ENCODE measurements at places on chromosomes 7 and 10.

GRCh38 chr10:109746861-109747260 lies 176.4 kb downstream of the XPNPEP1 start:
- no peak for DNase-seq

DNA sequence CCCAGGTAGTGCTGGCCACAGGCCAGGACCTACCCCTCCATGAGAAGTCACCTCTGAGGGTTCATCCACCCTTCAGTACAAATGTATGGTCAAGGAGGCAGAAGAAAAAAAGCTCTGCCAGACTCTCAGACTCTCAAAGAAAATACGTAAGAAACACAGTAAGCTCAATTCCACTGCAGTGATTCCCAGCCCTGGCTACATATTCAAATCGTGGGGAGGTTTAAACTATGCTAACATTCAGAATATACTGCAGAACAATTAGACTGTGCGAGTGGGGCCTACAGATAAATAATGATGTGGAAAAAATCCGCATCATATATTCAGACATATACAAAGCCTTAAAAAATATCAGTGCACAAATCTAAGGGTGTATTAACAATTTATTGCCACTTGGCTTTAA lies 162.6 kb downstream of the ATE1 start:
- no peak for DNase-seq

GRCh38 chr7:69002416-69002815 lies 595.9 kb upstream of the AUTS2 start:
- no peak for DNase-seq

- DNase-seq = no peak
Measured at GRCh38 chr10:110885932-110886674, 14.4 kb downstream of the PDCD4 start.

- no peak for DNase-seq
Measured at GRCh38 chr7:140506788-140507464, 27.6 kb upstream of the MKRN1 start.

- DNase-seq = no peak
Measured at GRCh38 chr10:59361663-59362143, 646 bp downstream of the FAM13C start.

- no peak for DNase-seq
Measured at GRCh38 chr7:108147031-108147563, 16.9 kb upstream of the LAMB4 start.

GRCh38 chr10:105827133-105827532 lies 1186.0 kb downstream of the SORCS3 start:
- no peak for DNase-seq

- no peak for DNase-seq
Measured at GRCh38 chr7:45911311-45911710, 9.8 kb downstream of the IGFBP3 start.

DNA sequence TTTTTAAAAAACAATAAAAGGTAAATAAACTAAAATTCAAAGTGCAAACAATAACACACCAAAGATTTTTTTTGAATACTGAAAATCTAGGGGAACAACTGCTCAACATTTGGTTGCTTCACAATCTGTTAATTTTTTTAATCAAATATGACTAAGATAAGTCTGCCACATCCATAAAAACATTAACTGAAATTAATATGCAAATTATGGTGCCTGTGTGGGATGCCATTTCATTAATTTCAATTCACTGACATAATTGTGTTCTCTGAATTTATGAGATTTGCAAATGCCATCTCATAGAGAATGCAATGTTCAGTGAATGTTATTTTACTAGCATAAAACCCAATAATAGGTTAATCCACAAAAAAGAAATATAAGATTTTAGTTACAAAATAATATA lies 233.8 kb downstream of the LRRN3 start:
- no peak for DNase-seq

DNA sequence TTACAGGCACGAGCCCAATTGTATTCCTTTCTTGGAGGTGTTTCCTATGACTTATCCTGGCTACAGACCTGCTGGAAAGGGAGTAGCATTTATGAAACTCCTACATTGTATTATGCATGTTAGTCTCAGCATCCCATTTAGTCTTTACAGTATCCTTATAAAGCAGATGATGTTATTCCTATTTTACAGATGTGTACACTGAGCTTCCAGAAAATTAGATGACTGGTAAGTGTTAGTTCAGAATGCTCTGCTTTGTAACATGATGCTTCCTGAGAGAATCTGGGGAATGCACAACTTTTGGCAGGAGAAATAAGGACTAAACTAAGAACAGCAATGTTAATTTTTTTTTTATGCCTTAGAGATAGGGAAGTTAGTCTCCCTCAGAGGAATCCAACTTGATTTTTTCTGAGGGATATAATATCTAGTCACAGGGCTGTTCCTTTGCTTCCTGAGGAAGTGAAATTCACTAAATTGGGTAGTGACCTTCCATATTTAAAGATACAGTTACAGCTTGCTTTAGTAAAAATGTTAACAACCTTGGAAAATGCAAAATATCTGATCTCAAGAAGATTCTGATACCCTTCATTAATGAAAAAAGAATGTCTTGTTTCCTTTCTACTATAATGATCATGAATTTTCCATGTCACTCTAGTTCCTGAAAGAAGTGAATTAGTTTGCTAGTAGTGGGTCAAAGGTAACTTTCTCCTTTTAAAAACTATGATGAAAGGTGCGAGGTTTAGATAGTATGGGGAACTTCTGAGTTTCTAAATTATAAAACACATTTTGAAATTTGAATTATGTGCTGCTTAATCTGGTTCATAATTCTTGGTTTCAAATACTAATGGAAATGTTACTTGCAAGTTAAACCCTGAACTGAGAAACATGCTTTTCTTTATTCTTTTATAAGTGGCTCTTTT lies 194.0 kb upstream of the PRPS1L1 start:
- no peak for DNase-seq

DNA sequence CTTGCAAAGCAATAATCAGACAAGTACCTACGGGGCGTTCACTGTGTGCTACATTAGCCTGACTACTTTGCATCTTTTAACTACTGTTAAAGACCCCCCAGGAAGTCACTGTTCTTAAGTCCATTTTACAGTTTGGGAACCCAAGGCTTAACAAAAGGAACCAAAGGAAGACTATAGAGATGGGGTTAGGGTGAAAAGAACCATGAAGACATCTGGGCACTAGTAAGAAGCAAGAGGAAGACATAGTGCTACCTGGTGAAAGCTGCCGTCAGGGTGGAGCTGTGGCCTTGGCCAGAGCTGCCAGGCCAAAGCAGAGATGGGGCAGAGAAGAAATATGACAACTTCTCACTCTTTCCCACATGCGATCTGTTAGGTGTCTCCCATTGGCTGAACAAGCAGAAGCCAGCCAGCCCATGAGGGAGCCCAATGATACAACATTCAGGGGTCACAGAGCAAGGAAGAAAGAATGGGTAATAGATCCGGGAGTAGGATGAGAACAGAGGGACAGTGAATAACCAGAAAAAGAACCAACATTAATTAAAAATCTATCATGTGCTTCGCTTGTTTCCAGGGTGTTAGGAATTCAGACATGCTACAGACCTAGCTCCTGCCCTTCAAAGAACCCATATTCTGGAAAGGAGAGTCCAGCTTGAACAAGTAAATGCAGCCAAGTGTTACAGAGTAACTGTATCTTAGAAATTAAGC lies 85.4 kb downstream of the ARID5B start:
- no peak for DNase-seq

DNA sequence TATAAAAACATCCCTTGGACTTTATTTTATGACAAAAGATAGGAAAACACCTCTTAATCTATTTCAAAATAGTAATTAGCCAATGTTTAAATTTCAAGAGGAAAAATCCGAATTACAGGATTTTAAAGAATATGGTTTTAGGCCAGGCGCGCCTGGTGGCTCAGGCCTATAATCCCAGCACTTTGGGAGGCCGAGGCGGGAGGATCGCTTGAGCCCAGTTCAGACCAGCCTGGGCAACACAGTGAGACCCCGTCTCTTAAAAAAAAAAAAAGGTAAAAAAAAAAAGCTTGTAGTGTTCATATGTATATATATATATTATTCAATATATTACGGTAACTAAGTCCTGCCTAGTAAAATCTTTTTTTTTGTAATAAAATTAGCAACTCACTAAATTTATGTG lies 1.4 kb downstream of the BNIP3 start:
- no peak for DNase-seq

DNA sequence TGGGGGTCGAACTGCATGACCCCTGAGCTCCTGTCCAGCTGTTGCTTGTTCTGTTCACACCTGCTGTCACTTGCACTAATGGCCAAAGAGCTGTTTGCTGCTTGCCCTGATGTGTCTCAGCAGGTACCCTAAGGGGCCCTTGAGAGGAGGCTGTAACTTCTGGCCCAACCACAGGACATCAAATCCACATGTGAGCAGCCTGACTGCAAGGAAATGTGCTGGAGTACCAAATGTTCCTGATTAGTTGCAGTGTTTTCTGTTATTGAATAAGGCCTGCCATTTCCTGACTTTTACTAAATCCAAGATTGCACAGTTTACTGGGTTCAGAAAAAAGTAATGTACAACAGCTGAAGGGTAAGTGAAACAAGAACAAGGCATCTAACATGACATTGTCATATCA lies 91.7 kb upstream of the IL6 start:
- no peak for DNase-seq

Data from CD4-positive, alpha-beta T cell treated with Interleukin-4 for 4 hours (primary cell).